Mesothelial cell of epicardium (in vitro differentiated cells): ENCODE measurements at places on chromosomes 2 and 18. TPM values are rescaled to one million over a fixed set of nuclear protein-coding genes. Genes with fewer than 3 reads are reported as not detected.

The DGKD gene
- 52.8 to 64.5 TPM (median 57.0 TPM) in 3 replicates for total RNA-seq

The RNF152 gene
- total RNA-seq, result 19.0 to 28.6 TPM (median 25.7 TPM) in 3 replicates

The DNAH7 gene
- total RNA-seq, result 0.63 to 0.86 TPM (median 0.71 TPM) in 3 replicates

The RAB17 gene
- total RNA-seq, result 10.6 to 12.7 TPM (median 11.0 TPM) in 3 replicates

The NETO1 gene
- total RNA-seq, result not detected in 3 replicates

The ADRA2B gene
- 0.51 to 0.63 TPM (median 0.56 TPM) in 3 replicates for total RNA-seq

The ATF2 gene
- total RNA-seq, result 60.6 to 70.3 TPM (median 62.7 TPM) in 3 replicates
